Heart right ventricle (tissue), 16 donors: ENCODE measurements at places on chromosomes 3 and 15. TPM values are rescaled to one million over a fixed set of nuclear protein-coding genes. Genes with fewer than 3 reads are reported as not detected.
A peak's percentile ranks its signal among the peaks of the same experiment; 100 is the strongest.

GOLGA8M gene
- total RNA-seq: 1.1 TPM

HYKK gene
- total RNA-seq: 4.3 TPM

DNA sequence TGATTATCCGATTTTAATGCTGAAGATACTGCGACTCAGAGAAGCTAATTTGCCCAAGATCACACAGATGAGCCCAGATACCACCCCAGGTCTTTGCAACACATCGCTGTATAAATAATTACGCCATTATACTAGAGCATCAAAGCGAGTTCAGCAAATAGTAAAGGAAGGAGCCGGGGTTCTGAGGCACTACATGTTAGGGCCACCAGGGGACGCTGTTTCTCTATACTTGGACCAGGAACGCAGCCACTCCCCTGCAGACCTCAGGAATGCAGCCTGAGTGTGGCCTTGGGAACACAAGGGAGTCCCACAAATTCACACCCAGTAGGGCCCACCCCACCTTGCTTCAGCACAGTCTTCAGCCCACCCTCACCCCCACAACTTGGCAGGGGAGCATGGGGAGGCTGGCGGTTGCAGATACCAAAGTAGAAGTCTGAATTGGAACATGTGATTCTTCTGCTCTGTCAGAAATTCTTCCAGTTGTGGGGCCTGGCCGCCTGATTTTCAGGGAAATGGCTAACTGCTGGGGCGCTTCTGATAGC is 57.8 kb upstream of the RYK start:
- peak overlapping the region; percentile 50 for H3K27ac ChIP-seq
- peak; percentile 76 for DNase-seq
- H3K4me1 ChIP-seq: peaks cover 30% of the 10 kb centered on the region

- no peaks in the 10 kb centered on the region for H3K36me3 ChIP-seq
- no peak overlapping the region for H3K4me3 ChIP-seq
Observed at GRCh38 chr15:66911131-66911700, 154.2 kb upstream of the SMAD3 start.

- H3K36me3 ChIP-seq: no peaks in the 10 kb centered on the region
- no peak overlapping the region for H3K27ac ChIP-seq
- peaks cover 19% of the 10 kb centered on the region for H3K4me1 ChIP-seq
- no peak overlapping the region for H3K4me3 ChIP-seq
- peaks cover 4% of the 10 kb centered on the region for H3K27me3 ChIP-seq
Observed at GRCh38 chr15:73758461-73758860, 5.3 kb upstream of the INSYN1 start.

DNA sequence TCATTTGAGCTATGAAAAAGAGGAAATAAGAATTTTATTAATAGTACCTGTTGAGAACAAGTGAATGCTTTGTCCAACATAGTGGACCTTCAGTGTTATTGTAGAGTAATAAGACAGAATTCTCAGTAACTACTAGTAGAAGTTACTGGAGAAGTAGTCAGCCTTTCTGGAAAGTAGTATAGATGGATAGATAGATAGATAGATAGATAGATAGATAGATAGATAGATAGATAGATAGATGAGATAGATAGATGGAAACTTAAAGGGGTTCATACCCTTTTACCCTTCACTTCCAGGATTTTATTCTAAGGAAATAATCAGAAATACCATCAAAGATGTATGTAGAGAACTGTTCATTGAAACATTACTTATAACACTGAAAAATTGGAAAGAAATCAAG is 5.2 kb downstream of the FAM162A start:
- peaks cover 52% of the 10 kb centered on the region for H3K4me1 ChIP-seq
- no peaks in the 10 kb centered on the region for H3K36me3 ChIP-seq
- no peak overlapping the region for H3K4me3 ChIP-seq
- no peaks in the 10 kb centered on the region for H3K27me3 ChIP-seq

GRCh38 chr3:56484122-56484521 is 15.9 kb upstream of the ERC2 start:
- no peak overlapping the region for H3K27ac ChIP-seq
- no peaks in the 10 kb centered on the region for H3K4me1 ChIP-seq
- peaks cover 8% of the 10 kb centered on the region for H3K27me3 ChIP-seq
- no peak for DNase-seq
- no peak overlapping the region for H3K4me3 ChIP-seq

LEKR1 gene
- total RNA-seq: 3.0 TPM

PSMD2 gene
- 224 TPM for total RNA-seq

- DNase-seq: no peak
- H3K27ac ChIP-seq: no peak overlapping the region
- no peaks in the 10 kb centered on the region for H3K27me3 ChIP-seq
- H3K4me1 ChIP-seq: no peaks in the 10 kb centered on the region
- no peaks in the 10 kb centered on the region for H3K36me3 ChIP-seq
Observed at GRCh38 chr3:149291178-149291577, 42.3 kb downstream of the TM4SF18 start.

RASGRP1 gene
- total RNA-seq: 0.59 TPM

- no peak for DNase-seq
- H3K4me1 ChIP-seq: peaks cover 7% of the 10 kb centered on the region
- no peaks in the 10 kb centered on the region for H3K36me3 ChIP-seq
- H3K27ac ChIP-seq: no peak overlapping the region
Observed at GRCh38 chr15:69392352-69392751, 21.8 kb upstream of the KIF23 start.

IGSF11 gene
- 0.78 TPM for total RNA-seq

ANKRD63 gene
- 0.26 TPM for total RNA-seq

DNA sequence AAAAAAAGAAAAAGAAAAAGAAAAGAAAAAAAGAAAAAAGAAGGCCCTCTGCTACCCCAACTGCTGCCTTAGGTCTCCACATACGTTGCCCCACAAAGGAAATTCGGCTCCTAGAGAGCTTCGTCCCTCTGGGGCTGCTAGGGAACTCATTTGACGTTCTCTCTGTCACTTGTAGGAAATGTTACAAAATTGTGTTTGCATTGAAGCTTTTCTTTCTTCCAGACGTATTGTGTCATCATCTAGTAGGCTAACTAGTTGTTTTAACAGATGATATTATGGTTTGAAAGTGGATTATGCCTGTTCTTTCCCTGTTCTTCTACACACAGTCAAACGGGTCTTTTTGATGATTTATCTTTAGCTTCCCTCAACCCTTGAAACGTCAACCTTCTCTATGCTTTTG is 125.3 kb downstream of the BDH1 start:
- H3K36me3 ChIP-seq: no peaks in the 10 kb centered on the region
- DNase-seq: no peak
- H3K4me1 ChIP-seq: peaks cover 4% of the 10 kb centered on the region
- H3K4me3 ChIP-seq: no peak overlapping the region
- peak overlapping the region; percentile 53 for H3K27ac ChIP-seq
- no peaks in the 10 kb centered on the region for H3K27me3 ChIP-seq

IFRD2 gene
- 46.7 TPM for total RNA-seq

RBP2 gene
- total RNA-seq: not detected

ELL3 gene
- 0.59 TPM for total RNA-seq

DNA sequence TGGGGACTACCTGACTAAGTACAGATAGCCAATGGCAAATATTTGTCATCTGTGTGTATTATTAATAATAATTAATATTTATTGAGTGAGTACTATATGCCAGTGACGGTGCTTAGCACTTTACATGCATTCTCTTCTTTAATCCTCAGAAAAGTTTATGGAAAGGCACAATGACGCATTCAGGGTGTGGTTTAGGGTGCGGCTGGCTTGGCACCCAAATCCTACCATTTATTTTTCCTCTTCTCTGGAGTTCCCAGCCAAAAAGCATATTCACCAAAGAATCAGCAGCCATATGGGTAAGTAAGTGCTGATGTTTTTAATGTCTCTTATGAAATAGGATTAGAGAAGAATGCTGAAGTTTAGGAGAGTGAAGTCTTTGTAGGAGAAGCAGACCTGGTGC is 140.4 kb upstream of the TP63 start:
- H3K27ac ChIP-seq: no peak overlapping the region
- H3K27me3 ChIP-seq: peaks cover 8% of the 10 kb centered on the region
- H3K36me3 ChIP-seq: no peaks in the 10 kb centered on the region

CCR9 gene
- not detected for total RNA-seq

PRSS50 gene
- total RNA-seq: 0.37 TPM

SAMD7 gene
- not detected for total RNA-seq

MESP1 gene
- 7.6 TPM for total RNA-seq

- H3K27me3 ChIP-seq: no peaks in the 10 kb centered on the region
- no peak overlapping the region for H3K4me3 ChIP-seq
- H3K27ac ChIP-seq: no peak overlapping the region
- no peaks in the 10 kb centered on the region for H3K36me3 ChIP-seq
- no peak for DNase-seq
- H3K4me1 ChIP-seq: no peaks in the 10 kb centered on the region
Observed at GRCh38 chr3:157418104-157418503, 18.5 kb upstream of the PTX3 start.

DNA sequence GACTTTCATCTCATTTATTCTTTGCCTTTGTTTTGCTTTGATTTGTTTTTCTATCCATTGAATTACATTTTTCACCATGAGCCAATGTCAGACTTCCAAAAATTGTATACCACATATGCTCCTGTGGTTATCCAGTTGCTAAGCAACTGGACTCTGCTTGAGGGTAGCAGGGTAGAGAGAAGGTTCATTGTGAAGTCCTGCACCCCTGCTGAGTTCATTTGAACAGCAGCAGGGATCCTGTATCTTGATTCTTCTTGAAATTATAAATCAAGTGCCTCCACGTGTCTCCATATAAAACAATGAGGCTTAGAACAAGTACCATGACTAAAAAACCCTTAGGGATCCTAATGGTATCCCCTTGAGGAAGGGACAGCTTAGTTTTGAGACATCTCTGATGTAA is 449.3 kb downstream of the ROBO2 start:
- H3K4me1 ChIP-seq: no peaks in the 10 kb centered on the region
- no peak overlapping the region for H3K27ac ChIP-seq
- no peaks in the 10 kb centered on the region for H3K36me3 ChIP-seq
- DNase-seq: no peak

GRCh38 chr15:70443486-70444273 is 319.7 kb downstream of the UACA start:
- H3K4me1 ChIP-seq: peaks cover 12% of the 10 kb centered on the region
- no peak for DNase-seq
- no peaks in the 10 kb centered on the region for H3K36me3 ChIP-seq
- H3K27ac ChIP-seq: no peak overlapping the region

GRCh38 chr3:171514466-171514865 is 54.3 kb upstream of the TNIK start:
- H3K4me1 ChIP-seq: no peaks in the 10 kb centered on the region
- H3K36me3 ChIP-seq: no peaks in the 10 kb centered on the region
- DNase-seq: no peak
- H3K27ac ChIP-seq: no peak overlapping the region
- H3K27me3 ChIP-seq: no peaks in the 10 kb centered on the region

FXR1 gene
- total RNA-seq: 314 TPM

- H3K4me1 ChIP-seq: no peaks in the 10 kb centered on the region
- no peaks in the 10 kb centered on the region for H3K27me3 ChIP-seq
- H3K4me3 ChIP-seq: no peak overlapping the region
- H3K27ac ChIP-seq: no peak overlapping the region
- H3K36me3 ChIP-seq: no peaks in the 10 kb centered on the region
Observed at GRCh38 chr3:19254784-19255338, 106.6 kb downstream of the KCNH8 start.

GRCh38 chr3:150267288-150267687 is 140.8 kb upstream of the TSC22D2 start:
- H3K27me3 ChIP-seq: no peaks in the 10 kb centered on the region
- no peak for DNase-seq
- H3K4me3 ChIP-seq: no peak overlapping the region
- no peaks in the 10 kb centered on the region for H3K4me1 ChIP-seq

MRPL47 gene
- 48.6 TPM for total RNA-seq

GRCh38 chr3:46889381-46890110 is 12.0 kb downstream of the PTH1R start:
- H3K4me1 ChIP-seq: peaks cover 50% of the 10 kb centered on the region
- peak; percentile 64 for DNase-seq
- H3K27me3 ChIP-seq: peaks cover 48% of the 10 kb centered on the region
- H3K36me3 ChIP-seq: no peaks in the 10 kb centered on the region
- no peak overlapping the region for H3K27ac ChIP-seq

PRRT3 gene
- 0.45 TPM for total RNA-seq

ZDHHC23 gene
- total RNA-seq: 1.9 TPM

GPR176 gene
- total RNA-seq: 2.5 TPM

DNA sequence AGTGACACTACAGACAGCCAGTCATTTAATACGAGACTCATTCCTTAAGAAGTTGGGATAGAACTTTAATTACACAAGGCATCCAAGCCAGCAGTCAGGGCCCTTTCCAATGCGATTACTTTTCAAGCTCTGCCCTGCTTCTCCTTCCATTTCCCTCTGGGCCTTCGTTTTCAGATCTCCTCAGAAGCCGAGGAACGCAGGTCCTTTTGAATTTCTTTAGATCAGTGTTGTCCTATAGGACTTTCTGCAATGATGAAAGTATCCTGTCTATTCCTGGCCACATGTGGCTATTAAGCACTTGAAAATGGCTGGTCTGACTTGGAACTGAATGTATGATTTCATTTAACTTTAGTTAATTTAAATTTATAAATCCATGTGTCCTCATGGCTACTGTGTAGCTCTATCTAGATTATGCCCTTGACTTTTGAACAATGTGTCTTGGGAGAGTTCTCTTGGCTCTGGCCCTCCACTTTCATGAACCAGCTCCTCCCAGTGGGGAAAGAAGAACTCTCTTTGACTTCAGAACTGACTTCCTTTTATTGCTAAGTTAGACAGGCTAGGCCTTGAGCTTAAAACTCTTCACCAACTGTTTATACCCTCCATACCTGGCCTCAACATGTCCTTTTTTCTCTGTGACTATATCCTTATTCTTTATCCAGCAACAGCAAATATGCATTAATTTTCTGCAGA is 22.6 kb downstream of the TGFBR2 start:
- peak; percentile 51 for DNase-seq
- H3K4me3 ChIP-seq: no peak overlapping the region
- H3K36me3 ChIP-seq: peaks cover 3% of the 10 kb centered on the region
- peaks cover 100% of the 10 kb centered on the region for H3K4me1 ChIP-seq

RAD18 gene
- 4.6 TPM for total RNA-seq

- peak overlapping the region; percentile 22 for H3K27ac ChIP-seq
- no peaks in the 10 kb centered on the region for H3K27me3 ChIP-seq
- no peak overlapping the region for H3K4me3 ChIP-seq
- DNase-seq: no peak
- peaks cover 7% of the 10 kb centered on the region for H3K36me3 ChIP-seq
Observed at GRCh38 chr3:129173725-129174124, 10.0 kb downstream of the CNBP start.

DNA sequence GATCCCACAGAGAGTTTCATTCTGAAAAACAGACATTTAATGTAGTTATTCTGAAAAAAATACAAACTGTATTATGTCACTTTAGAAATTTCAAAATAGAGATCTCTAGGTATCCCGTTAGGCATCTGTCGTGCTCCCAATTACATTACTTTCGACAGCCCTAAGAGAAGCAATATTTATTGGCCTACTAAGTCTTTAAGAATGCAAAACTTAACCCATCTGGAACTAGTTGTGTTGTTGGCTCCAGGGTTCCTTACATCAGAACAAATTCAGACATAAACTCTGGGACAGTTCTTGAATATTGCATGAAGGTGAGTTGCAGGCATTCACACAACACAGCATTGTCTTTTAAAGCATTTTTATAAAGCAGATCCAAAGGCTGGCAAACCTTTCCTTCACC is 498.4 kb downstream of the FHIT start:
- no peaks in the 10 kb centered on the region for H3K4me1 ChIP-seq
- no peaks in the 10 kb centered on the region for H3K36me3 ChIP-seq
- no peak for DNase-seq
- H3K4me3 ChIP-seq: no peak overlapping the region
- H3K27ac ChIP-seq: no peak overlapping the region

STAB1 gene
- 25.1 TPM for total RNA-seq

LHFPL4 gene
- not detected for total RNA-seq

BFSP2 gene
- total RNA-seq: not detected

GRCh38 chr15:36742696-36743095 is 163.3 kb downstream of the CDIN1 start:
- H3K27ac ChIP-seq: no peak overlapping the region
- H3K27me3 ChIP-seq: no peaks in the 10 kb centered on the region
- H3K4me3 ChIP-seq: no peak overlapping the region
- no peaks in the 10 kb centered on the region for H3K36me3 ChIP-seq
- no peak for DNase-seq
- H3K4me1 ChIP-seq: no peaks in the 10 kb centered on the region

MORC1 gene
- not detected for total RNA-seq
